HAP-1 (cell line): ENCODE measurements at places on chromosomes 1 and 21.

DNA sequence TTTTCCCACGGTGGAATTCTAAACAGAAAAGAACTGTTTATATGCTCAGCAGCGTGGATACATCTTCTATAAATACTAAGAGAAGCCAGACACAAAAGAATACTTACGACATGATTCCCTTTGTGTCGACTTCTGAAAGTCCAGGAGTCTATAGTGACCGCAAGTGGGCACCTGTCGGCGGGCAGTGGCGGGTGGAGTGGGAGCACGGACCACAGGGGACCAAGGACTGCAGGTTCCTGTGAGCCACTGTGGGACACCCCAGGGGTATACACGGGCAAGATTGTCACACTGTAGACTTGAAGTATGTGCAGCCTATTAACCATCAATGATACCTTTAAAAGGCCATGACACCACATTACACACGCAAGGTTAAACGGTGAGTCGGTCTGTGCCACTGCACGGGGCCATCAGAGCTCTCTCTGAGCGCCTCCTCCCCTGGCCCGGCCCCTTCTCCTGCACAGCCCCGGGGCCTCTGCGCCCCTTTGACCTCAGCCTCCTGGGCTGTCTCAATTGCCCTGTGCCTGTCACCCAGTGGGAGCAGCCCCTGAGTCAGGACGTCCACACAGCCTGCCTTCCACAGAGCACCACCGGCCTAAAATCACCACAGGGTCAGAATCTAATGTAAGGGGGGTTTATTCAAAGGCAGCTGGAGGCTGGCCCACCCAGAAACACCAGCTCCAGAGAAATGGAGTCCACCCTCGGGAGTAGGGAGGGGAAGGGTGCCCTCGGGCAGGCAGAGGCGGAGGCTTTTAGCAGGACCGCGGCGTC is 90.0 kb upstream of the COL6A1 start:
- no peak for DNase-seq

GRCh38 chr1:156704930-156705320 is 458 bp downstream of the CRABP2 start:
- DNase-seq = no peak

GRCh38 chr1:27136998-27137542 is 17.9 kb downstream of the SLC9A1 start:
- DNase-seq = no peak

DNA sequence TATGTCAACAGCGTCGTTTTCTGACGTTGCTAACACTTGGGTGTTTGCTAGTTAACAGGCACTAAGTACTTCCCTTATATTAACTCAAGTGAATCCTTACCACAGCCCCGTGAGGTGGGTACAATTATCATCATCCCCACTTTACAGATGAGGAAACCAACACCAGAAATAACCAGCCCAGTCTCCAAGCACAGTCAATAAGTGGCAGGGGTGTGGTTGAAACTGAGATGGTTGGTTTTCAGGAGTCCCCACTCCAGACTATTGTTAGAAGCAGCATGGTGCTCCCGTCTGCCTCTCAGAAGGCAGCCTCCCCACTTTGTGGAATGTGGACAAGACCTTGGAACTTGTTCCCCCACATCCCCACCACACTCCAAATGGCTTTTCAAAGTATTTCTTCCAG is 45.7 kb upstream of the ACOT11 start:
- DNase-seq = no peak

DNA sequence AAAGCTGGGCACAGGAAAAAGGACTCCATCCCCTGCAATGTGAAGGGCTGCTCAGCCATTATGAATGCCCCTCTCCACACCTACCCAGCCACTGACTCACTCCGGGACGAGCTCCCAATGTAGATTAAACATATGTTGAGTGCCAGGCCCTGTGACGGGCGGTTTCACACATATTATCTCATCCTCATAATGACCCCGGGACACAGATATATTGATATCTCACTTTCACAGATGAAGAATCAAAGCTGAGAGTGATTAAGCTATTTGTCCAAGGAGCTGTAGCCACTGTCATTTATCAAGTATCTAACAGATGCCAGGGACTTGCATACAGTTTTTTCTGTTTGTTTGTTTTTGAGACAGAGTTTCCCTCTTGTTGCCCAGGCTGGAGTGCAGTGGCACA is 35.0 kb upstream of the SLC30A1 start:
- DNase-seq = no peak

DNA sequence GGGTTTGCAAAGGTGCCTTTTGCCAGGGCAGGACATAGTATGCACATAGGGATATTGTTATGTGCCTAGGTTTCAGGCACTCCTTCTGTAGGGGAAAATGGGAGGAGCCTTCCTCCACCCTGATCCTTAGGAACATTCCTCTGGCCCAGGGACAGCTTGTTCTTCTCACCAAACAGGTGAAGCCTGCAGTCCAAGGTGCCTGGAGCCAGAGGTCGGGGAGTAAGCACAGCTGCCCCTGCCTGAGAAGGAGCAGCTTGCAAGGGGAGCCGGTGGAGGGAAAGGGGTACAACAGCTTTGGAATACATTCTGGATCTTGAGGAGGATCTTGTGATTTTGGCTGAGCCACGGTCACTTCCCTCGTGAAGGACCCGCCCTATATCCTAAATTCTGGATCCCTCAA is 82.4 kb upstream of the CD1D start:
- DNase-seq = no peak

GRCh38 chr1:182607566-182607965 is 3.4 kb upstream of the RGS16 start:
- DNase-seq = no peak

DNA sequence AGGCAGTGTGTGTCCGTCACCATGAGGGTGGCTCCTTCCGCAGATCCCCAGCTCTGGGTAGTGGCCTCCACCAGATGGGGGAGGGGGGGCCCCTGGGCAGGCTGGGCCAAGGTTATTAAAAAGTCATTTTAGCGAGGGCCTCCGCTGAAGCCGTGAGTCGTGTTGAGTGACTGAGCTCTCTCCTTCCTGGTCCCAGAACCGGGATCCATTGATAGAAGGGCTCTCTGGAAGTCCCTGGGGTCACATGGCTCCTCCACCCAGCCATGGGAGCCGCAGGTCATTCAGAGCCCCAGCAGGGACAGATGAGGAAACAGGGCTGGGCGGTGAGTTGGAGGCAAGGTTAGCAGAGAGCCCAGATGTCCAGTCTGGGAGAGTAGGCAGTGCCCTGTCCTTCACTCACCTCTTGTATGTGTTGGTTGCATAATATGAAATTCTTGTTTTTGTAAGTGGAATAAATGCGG is 12.9 kb downstream of the MIIP start:
- no peak for DNase-seq

DNA sequence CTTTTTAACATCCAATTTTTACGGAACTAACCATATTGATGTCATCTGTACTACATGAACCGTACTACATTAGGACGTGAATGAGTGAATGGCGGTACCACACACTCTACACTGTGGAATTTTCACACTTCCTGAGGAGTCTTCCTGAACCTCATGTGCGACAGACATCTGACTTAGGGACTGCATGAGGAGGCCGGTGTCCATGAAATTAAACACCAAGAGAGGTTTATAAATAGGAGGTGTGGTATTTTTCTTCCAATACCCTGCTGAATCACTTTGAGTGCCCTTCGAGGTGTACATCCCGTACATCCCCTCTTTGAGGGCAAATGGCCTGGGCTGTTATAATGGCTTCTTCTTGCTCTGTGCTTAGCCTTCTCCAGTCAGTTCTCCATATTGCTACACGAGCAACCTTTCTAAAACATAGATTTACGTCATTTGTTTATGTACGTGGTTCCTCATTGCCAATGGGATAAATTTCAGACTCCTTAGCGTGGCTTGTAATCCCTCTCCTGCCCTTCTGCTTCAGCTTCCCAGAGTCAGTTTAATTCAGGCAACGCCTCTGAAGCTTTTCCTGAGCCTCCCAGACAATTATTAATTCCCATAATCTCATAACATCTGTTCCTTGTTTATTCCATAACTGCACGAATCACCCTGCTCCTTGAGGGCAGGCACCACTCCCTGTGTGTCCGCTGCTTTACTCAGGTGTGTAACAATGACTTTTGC is 9.4 kb downstream of the ST3GAL3 start:
- DNase-seq = no peak

DNA sequence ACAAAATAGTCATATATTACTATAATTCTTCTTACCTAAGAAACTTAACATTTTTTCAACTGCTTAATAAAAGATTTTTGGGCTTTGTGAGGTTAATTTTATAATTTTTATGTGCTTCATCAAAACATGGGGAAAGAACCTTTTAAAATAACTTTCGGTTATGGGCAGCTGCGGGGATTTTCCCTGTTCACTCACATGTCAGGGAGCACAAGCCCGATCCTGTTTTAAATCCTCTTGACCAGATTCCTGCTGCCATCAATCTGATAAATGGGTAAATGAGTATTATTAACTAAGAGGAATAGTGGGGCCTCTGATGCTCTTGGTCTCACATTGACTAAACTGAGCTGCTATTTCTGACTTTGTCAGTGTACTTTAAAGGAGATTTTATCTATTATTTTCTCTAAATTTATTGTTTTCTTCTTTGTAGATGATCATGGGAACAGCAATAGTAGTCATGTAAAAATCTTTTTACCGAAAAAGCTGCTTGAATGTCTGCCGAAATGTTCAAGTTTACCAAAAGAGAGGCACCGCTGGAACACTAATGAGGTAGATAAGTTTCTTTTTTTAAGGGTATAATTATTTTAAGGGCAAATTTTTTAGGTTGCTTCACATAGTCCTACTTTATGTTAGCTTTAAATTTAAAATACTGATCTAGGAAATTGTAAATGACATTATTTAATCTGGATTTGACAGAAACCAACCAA is 39.6 kb downstream of the CAMTA1 start:
- DNase-seq = no peak

DNA sequence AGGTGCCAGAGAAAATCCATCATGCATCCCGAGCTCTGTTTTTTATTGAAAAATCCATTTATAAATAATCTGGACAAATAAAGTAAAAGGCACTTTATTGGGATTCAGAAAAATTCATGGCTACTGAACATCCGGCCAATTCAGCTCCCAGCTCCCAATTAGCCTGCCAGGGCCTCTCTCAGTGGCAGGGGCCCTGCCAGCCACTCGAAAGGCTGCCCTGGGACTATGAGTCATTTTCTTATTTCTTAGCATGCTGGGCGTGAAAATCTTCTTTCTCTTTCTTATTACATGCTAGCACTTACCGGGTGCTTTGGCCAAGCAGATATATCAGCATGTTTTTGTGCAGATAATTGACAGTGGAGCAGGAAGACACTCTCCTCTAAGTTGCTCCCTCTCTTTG is 283.3 kb downstream of the CAMTA1 start:
- DNase-seq = no peak

DNA sequence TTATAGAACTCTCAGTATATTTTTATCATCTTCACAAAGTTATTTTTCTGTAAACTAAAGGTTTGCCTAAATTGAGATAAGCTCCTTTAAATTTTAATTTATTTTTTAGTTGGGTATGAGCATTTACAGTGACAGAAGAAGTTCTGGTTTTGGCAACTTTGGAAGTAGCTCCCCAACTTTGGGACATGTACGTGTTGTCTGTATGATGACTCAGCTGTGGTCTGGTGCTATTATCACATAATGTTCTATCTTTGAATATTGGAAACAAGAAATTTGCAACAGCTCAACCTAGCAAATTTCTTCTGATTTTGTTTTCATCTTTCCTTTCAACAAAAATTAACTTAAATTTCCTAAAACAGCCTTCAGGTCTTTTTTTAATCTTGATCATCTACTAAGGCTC is 46.6 kb upstream of the C1orf105 start:
- no peak for DNase-seq

DNA sequence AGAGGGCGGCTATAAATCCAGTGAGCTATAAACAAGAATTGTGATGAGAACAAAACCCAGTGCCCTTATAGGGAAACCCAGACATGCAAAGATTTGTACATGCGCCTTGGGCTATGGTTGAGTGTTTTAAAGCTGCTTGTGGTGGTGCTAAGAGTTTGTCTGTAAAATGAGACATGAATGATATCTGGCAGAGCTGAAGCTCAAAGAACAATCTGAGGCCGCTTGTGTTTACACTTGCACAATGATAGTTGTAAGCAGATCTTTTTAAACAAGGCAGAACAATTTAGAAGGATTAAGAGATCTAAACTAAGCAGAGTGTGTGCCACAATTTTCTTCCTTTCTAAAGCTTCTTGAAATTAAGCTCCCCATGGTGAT is 80.4 kb upstream of the ADAMTS5 start:
- peak; percentile 70 for DNase-seq

DNA sequence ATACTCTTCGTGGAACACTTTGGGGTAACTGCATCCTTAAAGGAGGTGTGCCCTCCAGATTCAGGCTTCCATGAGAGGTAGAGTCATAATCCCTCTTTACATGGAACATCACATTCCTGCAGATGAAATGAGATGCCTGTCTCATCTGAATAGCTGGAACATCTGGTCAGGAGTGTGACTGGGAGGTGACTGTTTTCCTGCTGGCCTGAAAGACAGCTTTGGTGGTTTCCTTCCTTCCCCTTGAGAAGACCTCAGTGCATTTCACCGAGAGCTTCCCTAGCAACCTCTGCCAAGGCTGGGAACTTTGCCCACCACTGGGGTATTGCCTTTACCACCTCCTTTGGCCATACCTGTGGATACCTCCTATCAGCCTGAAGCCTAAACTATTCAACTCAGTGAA is 46.7 kb upstream of the GUCA2A start:
- DNase-seq = no peak

DNA sequence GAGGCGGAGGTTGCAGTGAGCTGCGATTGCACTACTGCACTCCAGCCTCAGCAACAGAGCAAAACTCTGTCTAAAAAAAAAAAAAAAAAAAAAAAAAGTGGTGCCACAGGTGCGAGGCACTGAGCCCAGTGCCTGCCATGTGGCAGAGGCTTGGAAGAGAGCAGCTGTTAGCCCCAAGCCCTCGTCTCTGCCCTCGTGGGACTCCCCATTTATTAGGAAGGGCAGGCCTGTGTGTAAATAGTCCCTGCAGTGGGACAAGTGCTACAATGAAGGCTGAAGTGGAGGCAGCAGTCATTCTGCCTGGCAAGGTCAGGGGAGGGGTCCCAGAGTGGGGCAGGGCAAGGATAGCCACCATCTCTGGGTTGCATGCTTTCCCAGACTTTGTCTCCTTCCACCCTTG is 6.5 kb downstream of the RPS6KA1 start:
- no peak for DNase-seq

DNA sequence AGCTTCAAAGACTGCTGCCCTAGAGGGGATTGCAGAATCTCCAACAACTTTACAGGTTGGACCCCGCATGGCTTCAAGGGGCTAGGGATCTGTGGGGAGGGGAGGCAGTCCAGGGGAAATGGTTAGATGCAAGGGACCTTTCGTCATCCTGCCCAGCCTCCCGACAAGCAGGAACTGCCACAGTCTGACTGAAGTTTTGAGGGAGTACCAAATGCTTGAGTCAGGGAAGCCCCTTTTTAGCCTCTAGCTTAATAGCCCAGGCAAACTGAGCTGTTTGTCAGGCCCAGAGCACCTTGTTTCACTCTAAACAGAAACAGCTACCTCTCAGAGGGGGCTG is 1.1 kb downstream of the TOR3A start:
- peak; percentile 23 for DNase-seq

DNA sequence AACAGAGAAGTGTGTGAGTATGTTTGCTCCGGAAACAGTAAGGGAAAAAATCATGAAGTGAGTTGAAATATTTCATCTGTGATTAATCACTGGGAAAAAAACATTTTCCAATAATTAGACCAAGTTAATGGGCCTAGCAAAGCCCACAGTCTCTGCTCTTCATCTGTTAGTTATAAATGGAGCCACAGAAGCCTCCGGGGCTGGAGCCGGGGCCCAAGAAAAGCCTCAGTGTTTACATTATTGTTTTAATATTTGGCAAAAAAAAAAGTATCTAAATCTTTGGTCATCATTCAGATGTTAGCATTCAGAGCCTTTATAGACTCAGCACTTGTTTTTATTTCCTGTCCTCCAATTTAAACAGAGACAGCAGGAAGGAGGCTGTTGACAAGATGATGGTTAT is 115.0 kb downstream of the UBE2U start:
- no peak for DNase-seq

- DNase-seq = no peak
Observed at GRCh38 chr1:26811708-26812107, 14.8 kb upstream of the ZDHHC18 start.
